Spleen (tissue), 13 donors: ENCODE measurements at places on chromosomes 2 and 18. TPM values are rescaled to one million over a fixed set of nuclear protein-coding genes. Genes with fewer than 3 reads are reported as not detected.

RNF181 gene
- 72.9 TPM for total RNA-seq

SDC1 gene
- total RNA-seq, result 6.0 TPM

CNGA3 gene
- not detected for total RNA-seq

KCNG3 gene
- total RNA-seq, result not detected

VRK2 gene
- total RNA-seq, result 25.4 TPM

TUBA3D gene
- total RNA-seq, result not detected

ARHGAP15 gene
- 174 TPM for total RNA-seq

EDAR gene
- 0.15 TPM for total RNA-seq

RAB17 gene
- not detected for total RNA-seq

IL36B gene
- not detected for total RNA-seq

TEX44 gene
- not detected for total RNA-seq

PLEK gene
- total RNA-seq, result 202 TPM

GPC1 gene
- 7.9 TPM for total RNA-seq

PROM2 gene
- total RNA-seq, result 1.6 TPM

CCDC121 gene
- total RNA-seq, result 7.8 TPM

DTNA gene
- total RNA-seq, result 20.8 TPM

ANO7 gene
- total RNA-seq, result 2.4 TPM

ANKRD12 gene
- 122 TPM for total RNA-seq

GREB1 gene
- 0.88 TPM for total RNA-seq

EFEMP1 gene
- total RNA-seq, result 21.8 TPM

SCN9A gene
- 18.7 TPM for total RNA-seq

WNT10A gene
- 3.6 TPM for total RNA-seq

SLC14A1 gene
- total RNA-seq, result 11.3 TPM

LRRC30 gene
- total RNA-seq, result not detected

ARL6IP6 gene
- total RNA-seq, result 13.9 TPM
